Renal cortex interstitium (tissue), 15 donors: ENCODE measurements at places on chromosomes 3 and 15. TPM values are rescaled to one million over a fixed set of nuclear protein-coding genes. Genes with fewer than 3 reads are reported as not detected.

- no peak for DNase-seq
Measured at GRCh38 chr3:126104028-126104635, 20.2 kb upstream of the SLC41A3 start.

GRCh38 chr3:182626484-182627467 is 166.5 kb upstream of the ATP11B start:
- no peak for DNase-seq

DNA sequence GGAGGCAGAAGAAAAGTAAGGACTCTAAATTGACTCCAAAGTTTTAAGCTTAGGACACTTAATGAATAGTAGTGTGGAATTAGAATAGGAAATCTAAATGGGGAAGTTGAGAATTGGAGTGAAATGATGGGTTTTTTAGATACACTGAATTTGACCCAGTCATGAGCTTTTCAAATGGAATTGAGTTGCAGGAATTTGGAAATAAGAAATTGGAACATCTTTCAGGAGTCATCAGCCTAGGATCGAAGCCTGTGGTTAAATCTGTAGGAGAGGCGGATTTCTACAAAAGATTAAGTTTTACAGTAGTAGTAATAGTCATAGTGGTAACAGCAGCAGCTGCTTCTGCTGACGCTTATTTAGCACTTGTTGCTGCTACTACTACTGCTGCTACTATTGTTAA is 129.0 kb upstream of the LRRFIP2 start:
- DNase-seq = no peak

ADGRG7 gene
- polyA plus RNA-seq = not detected

GRCh38 chr15:86611417-86612040 is 531.9 kb downstream of the AGBL1 start:
- no peak for DNase-seq
